ENCODE measurements at places on chromosomes 3 and 15.

- DNase-seq, result no peak
Observed at GRCh38 chr3:32817257-32817557, 590 bp upstream of the TRIM71 start.

GRCh38 chr3:186075489-186075888, 33.4 kb downstream of the ETV5 start:
- no peak for DNase-seq

GRCh38 chr3:190883973-190884832, 21.7 kb upstream of the GMNC start:
- no peak for DNase-seq

- DNase-seq, result no peak
Observed at GRCh38 chr15:43998607-43999006, 171.8 kb downstream of the WDR76 start.

GRCh38 chr15:85955501-85956391, 123.9 kb upstream of the AGBL1 start:
- DNase-seq, result no peak

GRCh38 chr3:135967867-135968266, 2.3 kb downstream of the PPP2R3A start:
- no peak for DNase-seq

DNA sequence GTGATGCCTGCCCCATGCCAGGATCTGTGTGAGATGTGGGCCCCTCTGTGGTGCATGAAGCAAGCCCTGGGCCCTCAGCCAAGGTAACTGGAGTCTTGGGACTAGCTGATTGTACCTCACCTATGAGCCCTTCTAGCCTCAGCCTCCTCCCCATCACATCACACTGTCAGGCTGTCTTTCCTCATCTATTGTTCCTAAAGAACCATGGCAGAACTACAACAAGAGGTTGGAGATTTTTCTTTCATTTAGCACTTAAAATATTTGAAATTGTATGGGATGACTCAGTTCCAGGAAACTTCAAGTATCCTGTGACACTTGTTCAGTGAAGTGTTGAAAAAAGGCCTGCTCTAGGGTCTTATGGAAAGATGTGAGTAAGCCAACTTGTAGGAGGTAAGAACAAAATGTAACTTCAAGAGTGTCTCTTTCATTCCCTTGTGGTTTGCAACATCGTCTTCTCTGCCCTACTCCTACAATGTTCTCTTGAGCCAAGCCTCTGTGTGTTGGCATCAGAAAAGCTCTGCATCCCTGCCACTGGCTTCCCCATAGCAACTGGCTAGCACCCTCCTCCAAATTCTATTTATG, 58.7 kb upstream of the TIPARP start:
- DNase-seq, result no peak

- no peak for DNase-seq
Observed at GRCh38 chr15:55588815-55589115, 620 bp upstream of the PYGO1 start.

- DNase-seq, result no peak
Observed at GRCh38 chr15:40327457-40327856, 4.0 kb downstream of the INAFM2 start.

- DNase-seq, result no peak
Observed at GRCh38 chr15:57133127-57133968, 214.9 kb downstream of the TCF12 start.

DNA sequence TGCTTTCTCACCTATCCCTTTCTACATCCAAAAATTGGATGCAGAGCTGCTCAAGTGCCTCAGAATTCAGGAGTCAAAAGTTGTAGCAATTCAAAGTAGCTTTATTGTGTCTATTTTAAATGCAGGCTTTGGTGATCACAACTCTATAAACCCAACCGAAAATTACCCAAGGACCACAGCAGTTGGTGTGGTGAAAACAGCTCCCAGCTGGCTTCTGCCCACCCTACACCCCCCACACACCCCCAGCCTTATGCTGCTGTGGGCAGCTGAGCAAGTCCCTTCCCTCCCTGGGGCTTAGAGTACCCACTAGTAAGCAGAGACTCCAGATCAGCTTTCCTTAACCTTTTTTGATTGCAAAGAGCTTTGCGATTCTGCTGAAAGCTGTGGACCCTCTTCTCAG, 5.8 kb upstream of the HES1 start:
- no peak for DNase-seq

DNA sequence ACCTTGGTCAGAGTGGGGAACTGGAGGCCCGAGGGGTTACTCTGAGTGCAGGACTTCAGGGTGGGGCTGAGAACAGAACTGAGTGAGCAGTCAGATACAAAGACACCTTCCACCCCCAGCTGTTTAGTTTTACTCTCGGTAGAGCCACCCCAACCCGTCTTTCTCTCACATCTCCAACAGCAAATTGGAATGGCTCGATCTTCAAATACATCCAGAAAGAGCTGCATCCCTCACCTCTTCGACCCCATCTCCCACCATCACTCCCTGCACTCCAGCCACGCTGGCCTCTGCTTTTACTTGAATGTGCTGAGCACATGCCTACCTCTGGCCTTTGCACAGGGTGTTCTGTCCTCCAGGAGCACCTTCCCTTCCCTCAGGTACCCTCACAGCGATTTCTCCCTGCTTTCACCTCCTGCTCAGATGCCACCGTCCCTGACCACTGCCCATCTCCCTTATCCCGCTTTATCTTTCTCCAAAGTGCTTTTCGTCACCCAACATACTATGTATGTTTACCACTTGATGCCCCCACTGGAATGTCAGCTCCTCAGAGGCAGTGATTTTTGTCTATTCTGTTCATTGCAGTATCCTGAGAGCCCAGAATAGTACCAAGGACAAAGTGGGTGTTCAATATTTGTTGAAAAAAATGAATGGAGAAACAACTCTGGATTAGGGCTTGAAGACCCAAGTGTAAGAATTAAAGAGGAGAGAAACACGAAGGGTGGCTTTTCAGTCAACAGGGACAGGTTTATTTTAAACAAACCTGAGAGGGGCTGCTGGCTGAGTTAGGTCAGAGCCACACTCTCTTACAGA, 4.4 kb downstream of the CHCHD4 start:
- no peak for DNase-seq

GRCh38 chr3:151199554-151200438, 3.2 kb downstream of the GPR171 start:
- DNase-seq, result no peak

DNA sequence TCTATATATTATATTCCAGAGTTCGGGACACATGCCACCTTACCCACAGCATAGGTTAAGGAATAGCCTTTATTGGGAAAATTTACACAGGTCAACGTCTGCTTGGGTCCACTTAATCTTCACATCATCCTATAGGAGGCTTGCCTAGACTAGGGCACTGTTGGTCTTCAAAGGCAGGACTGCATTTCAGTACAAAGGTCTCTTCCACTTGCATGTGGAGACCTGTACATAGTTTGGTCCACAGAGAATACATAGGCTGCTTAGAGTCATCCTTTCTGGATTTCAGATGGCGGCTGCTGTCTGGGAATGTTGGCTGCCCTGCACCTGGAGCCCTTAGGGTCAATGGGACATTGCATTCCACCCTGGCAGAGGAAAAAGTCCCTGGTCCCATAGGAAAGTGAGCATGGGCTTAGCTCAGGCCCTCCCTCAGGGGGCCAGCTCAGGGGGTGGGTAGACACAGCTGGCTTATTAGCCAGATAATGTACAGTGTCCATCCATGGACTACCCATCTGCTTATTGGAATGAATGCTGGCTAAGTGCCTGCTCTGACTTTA, 75.3 kb upstream of the TGFBR2 start:
- no peak for DNase-seq

GRCh38 chr3:194623449-194624290, 9.5 kb downstream of the TMEM44 start:
- DNase-seq, result no peak

- DNase-seq, result no peak
Observed at GRCh38 chr3:5891711-5892110, 704.2 kb downstream of the EDEM1 start.

DNA sequence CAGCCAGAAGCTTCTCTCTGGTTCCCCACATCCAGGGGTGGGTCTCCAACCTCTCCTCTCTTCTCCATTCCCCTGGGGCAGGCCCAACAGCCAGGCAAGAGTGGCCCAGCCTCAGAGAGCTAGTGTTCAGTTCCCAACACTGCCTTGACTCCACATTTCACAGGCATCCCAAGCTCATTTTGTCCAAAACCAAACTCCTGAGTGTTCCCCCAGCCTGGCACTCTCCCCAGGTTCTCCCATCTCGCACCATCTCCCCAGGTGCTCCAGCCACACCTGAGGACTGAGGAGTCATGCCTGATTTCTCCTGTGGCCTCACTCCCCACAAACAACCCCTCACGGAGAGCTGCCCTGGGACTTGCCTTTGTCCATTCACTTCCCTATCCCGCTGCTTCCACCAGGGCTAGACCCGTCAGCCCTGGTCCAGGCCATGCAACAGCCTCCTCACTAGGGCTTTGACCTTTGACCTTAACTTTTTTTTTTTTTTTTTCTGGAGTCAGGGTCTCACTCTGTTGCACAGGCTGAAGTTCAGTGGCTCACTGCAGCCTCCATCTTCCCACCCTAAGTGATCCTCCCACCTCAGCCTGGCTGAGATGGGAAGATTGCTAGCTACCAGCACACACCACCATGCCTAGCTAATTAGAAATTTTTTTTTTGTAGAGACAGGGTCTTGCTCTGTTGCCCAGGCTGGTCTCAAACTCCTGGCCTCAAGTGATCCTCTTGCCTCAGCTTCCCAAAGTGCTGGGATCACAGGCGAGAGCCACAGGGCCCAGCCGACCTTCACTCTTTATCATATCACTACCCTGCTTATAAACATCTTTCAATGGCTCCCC, 3.9 kb upstream of the CSK start:
- DNase-seq, result no peak

GRCh38 chr15:42084465-42085235, 9.7 kb downstream of the PLA2G4D start:
- peak; percentile 3 for DNase-seq

- no peak for DNase-seq
Observed at GRCh38 chr3:159733194-159733860, 255.3 kb upstream of the IL12A start.

DNA sequence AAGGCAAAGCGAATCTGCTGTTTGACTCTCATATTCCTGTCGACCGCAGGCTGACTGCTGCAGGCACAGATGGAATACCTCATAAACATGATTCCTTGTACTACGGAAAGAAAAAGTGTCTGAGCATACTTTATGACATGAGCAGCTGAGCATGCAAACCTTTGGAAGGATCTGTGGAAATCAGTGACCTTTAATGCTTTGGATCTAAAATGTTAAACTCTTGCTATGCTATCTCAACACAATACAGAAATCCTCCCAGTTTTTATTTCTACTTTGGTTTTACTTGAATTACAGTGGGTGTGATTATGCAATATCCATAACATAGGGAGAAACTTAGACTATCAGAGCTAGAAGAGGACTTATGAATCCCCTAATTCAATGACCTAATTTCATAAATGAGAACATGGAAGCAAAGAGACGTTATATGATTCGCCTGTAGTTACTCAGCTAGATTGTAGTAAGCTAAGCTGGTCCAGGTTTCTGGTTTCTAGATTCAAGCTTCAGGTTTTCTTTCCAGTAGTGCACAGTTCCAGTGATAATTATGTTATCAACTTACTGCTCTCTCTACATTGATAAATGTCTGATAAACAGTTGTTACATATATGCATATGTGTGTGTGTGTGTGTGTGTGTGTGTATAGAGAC, 127.6 kb upstream of the GBE1 start:
- DNase-seq, result no peak

GRCh38 chr3:11375333-11376088, 103.3 kb downstream of the ATG7 start:
- DNase-seq, result no peak

- no peak for DNase-seq
Observed at GRCh38 chr3:109188741-109189140, 52.2 kb downstream of the C3orf85 start.

- peak; percentile 21 for DNase-seq
Observed at GRCh38 chr15:29268706-29269484, 727 bp downstream of the NSMCE3 start.

DNA sequence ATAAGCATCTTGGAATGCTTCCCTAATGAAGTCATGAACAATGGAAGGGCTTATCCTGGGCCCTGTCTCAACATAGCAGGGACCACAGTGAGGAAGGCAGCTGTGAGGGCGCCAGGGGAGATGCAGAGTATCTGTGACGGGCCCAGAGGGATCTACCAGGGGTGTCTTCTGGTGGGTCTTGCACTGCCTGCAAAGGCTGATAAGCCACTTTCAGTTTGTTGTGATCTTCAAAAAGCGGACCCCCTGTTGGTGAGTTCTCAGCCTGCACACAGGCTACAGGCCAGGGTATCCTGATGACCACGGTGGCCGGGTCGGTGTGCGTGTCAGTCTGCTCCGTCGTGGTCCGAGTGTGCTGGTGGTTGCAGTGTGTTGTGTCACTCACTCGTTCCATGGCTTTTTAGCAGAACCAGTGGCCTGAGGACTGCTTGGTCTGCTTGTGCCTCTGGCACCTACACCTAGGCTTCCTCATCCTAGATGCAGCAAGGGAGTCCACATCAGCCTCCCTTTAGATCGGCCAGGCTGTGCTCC, 46.8 kb downstream of the CHDH start:
- no peak for DNase-seq

GRCh38 chr3:63910891-63911290, 1.3 kb downstream of the SCAANT1 start:
- DNase-seq, result no peak

DNA sequence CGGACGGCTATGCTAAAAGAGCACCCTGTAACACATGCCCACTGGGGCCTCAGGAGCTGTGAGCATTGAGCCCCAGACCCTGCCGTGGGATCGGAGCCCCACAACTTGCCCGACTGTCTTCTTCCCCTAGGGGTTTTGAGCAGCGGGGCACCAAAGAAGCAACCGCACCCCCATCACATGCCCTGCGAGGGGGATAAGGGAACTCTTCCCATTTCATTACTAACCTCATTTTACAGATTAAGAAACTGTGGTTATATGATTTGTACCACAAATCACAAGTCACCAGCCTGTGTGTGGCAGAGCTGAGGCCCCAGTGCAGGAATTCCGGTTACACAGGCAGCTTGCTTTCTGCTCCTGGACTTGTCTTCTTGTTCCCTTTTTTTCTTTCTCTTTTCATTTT, 86.2 kb downstream of the CD47 start:
- DNase-seq, result no peak

DNA sequence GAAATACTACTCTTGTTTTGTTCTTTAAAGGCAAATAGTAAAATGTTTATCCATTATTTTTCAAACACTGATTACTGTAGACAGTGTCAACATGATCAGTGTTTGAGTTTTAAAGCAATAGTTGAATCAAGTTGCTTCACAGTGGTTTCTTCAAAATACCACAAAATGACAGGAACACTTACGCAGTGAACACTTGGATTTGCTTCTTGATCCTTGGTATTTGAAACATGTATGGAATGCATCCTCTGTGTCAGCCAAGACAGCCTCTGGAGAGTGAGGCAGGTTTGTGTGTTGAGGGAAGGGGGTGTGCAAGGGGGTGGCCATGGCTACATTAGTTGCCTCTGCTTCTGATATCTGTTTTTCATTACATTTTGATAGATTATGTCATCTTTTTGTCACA, 413.0 kb downstream of the RBMS3 start:
- no peak for DNase-seq

- DNase-seq, result no peak
Observed at GRCh38 chr3:17742880-17743657, 638 bp upstream of the TBC1D5 start.

GRCh38 chr3:61857297-61857696, 295.9 kb downstream of the PTPRG start:
- DNase-seq, result no peak

GRCh38 chr15:65752151-65752700, 39.9 kb downstream of the DENND4A start:
- no peak for DNase-seq
